Lower lobe of right lung (tissue), 2 donors: ENCODE measurements at places on chromosomes 6 and 20. TPM values are rescaled to one million over a fixed set of nuclear protein-coding genes. Genes with fewer than 3 reads are reported as not detected.
A peak's percentile ranks its signal among the peaks of the same experiment; 100 is the strongest.

ARFGEF3 gene
- 33.8 TPM for total RNA-seq

HLA-DPB1 gene
- total RNA-seq: 483 TPM

IL17F gene
- not detected for total RNA-seq

CLPSL1 gene
- total RNA-seq: not detected

PI16 gene
- total RNA-seq: 11.9 TPM

TNFRSF6B gene
- total RNA-seq: 5.3 TPM

GPX5 gene
- total RNA-seq: not detected

PCK1 gene
- total RNA-seq: not detected

ESR1 gene
- total RNA-seq: 3.7 TPM

PRL gene
- not detected for total RNA-seq

COL20A1 gene
- not detected for total RNA-seq

PAK5 gene
- total RNA-seq: 0.21 TPM

SPDEF gene
- 3.5 TPM for total RNA-seq

ZNF165 gene
- total RNA-seq: 2.2 TPM

DNA sequence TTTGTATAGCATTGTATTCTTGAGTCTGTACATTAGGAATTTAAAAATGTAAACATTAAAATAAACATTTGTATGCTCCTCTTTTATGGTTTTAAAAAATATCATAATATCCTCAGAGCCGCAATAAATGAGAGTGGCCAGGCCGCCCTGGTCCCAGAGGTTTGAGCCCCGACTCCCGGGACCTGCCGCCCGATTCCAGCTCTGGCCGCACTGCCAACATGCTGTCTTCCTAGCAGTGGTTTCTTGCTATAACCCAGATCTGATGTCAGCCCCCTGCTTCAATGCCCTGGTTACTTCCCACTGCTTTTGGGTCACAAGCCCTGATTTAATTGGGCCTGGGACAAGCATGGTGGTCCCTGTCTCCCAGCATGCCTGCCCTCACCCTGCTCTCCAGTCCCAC lies 5.4 kb upstream of the ARID1B start:
- H3K4me1 ChIP-seq: peaks cover 24% of the 10 kb centered on the region
- no peak overlapping the region for H3K27ac ChIP-seq
- H3K27me3 ChIP-seq: no peaks in the 10 kb centered on the region
- DNase-seq: no peak

GRCh38 chr20:33567949-33568348 lies 78.1 kb downstream of the CBFA2T2 start:
- peaks cover 19% of the 10 kb centered on the region for H3K4me1 ChIP-seq
- no peak overlapping the region for H3K27ac ChIP-seq

- no peak overlapping the region for H3K27ac ChIP-seq
- H3K4me1 ChIP-seq: no peaks in the 10 kb centered on the region
- H3K27me3 ChIP-seq: no peaks in the 10 kb centered on the region
Measured at GRCh38 chr6:131383421-131384411, 189.3 kb upstream of the ARG1 start.

GRCh38 chr6:42227173-42227850 lies 9.7 kb upstream of the MRPS10 start:
- H3K27me3 ChIP-seq: no peaks in the 10 kb centered on the region
- peaks cover 32% of the 10 kb centered on the region for H3K36me3 ChIP-seq
- peaks cover 9% of the 10 kb centered on the region for H3K4me1 ChIP-seq
- DNase-seq: no peak

DNA sequence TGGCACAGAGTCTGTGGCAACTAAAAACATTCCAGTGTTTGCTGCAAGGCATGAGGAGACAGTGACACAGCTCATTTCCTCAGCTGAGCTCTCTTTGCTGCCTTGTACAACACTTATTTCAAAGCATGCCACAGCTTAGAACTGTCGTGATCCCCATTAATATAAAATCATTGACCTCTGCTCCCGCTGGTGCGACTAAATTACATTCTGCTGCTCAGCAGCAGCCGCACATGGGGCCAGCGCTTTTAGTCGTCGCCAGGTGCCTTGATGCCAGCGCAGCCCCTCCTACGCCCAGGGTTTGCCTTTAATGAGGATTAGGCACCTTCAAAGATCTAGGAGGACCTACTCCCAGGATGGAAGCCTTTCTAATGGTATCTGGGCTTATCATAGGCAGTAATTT lies 717.9 kb upstream of the POU3F2 start:
- no peaks in the 10 kb centered on the region for H3K27me3 ChIP-seq
- no peaks in the 10 kb centered on the region for H3K36me3 ChIP-seq
- no peaks in the 10 kb centered on the region for H3K4me1 ChIP-seq
- DNase-seq: no peak

GRCh38 chr6:44576132-44576631 lies 188.7 kb downstream of the CDC5L start:
- H3K36me3 ChIP-seq: no peaks in the 10 kb centered on the region
- no peaks in the 10 kb centered on the region for H3K27me3 ChIP-seq
- DNase-seq: no peak

DNA sequence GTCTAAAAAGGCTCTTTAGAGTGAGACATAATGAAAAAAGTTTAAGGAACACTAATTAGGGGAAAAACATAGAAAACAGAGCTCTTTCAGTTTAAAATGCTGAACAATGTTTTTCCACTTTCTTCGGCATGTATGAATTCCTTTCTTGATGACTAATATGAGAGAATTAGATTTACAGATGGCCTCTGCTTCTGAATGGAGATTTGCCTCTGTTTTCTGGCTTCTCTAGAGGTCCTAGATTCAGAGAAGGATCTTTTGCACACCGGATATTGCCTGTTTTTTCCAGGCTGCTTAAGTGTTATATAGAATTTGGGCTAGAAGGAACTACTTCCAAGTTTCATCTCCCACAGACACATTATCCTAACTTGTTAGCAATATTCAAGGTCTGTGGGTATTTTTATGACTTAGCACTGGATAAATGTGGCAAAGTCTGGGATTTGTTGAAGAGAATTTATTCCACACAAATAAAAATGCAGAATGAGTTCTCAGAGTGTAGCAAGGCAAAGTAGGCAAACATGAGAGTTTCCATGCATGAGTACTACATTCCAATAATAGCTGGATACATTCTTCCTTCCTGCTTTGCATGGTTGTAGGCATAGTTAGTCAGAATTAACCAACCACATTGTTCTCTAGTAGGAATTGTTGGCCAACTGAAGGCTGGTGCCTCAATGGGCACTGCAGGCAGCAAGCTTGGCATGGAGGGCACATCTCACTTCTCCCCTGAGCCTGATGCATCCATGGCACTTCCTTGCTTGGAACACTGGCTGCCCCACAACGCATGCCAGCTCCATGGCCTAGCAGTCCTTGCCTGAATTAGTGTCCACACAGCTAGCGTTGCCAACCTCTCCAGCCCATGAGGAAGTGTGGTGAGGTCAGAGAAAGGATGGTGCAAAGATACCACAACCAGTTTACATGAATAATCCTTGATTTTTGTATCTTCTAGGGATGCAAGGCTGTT lies 224.2 kb downstream of the CLIC5 start:
- H3K36me3 ChIP-seq: no peaks in the 10 kb centered on the region
- H3K4me1 ChIP-seq: no peaks in the 10 kb centered on the region
- no peak overlapping the region for H3K4me3 ChIP-seq

GRCh38 chr20:53422039-53422438 lies 171.6 kb downstream of the ZNF217 start:
- H3K4me1 ChIP-seq: no peaks in the 10 kb centered on the region
- no peaks in the 10 kb centered on the region for H3K36me3 ChIP-seq

- no peak overlapping the region for H3K27ac ChIP-seq
- H3K4me3 ChIP-seq: no peak overlapping the region
- no peaks in the 10 kb centered on the region for H3K4me1 ChIP-seq
Measured at GRCh38 chr6:40425192-40425919, 161.8 kb downstream of the LRFN2 start.

GRCh38 chr20:56630506-56631317 lies 1.6 kb downstream of the TFAP2C start:
- H3K27ac ChIP-seq: peak overlapping the region; percentile 79
- H3K36me3 ChIP-seq: no peaks in the 10 kb centered on the region
- peak overlapping the region; percentile 64 for H3K4me3 ChIP-seq
- DNase-seq: no peak
- H3K27me3 ChIP-seq: peaks cover 88% of the 10 kb centered on the region

- peaks cover 20% of the 10 kb centered on the region for H3K27me3 ChIP-seq
- no peaks in the 10 kb centered on the region for H3K4me1 ChIP-seq
- H3K4me3 ChIP-seq: no peak overlapping the region
- DNase-seq: peak; percentile 4
- H3K27ac ChIP-seq: no peak overlapping the region
Measured at GRCh38 chr20:64188091-64188490, 23.8 kb downstream of the MYT1 start.

GRCh38 chr20:57657535-57658446 lies 37.6 kb upstream of the ZBP1 start:
- H3K27me3 ChIP-seq: no peaks in the 10 kb centered on the region
- peak; percentile 65 for DNase-seq
- H3K27ac ChIP-seq: no peak overlapping the region

DNA sequence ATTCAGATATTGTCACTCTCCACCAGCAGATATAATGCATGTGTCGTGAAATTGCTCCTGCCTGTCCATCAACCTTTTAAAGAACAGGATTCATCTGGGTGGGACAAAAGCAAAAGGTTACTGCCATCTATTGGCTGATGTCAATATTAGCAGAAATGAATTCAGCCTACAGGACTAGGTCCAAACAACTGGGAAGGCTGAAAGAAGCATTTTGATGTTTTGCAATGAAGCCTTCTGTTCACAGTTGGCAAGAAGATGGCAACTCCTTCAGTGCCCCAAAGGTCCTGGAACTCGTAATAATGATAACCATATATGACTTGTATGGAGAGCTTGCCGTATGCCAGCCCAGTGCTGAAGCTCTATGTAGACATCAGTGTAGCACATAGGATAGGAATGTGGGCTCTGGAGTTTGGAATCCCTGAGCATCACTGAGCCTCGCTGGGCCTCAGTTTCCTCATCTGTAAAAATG lies 7.5 kb downstream of the BCAS1 start:
- H3K4me3 ChIP-seq: no peak overlapping the region
- H3K27ac ChIP-seq: no peak overlapping the region
- H3K4me1 ChIP-seq: no peaks in the 10 kb centered on the region
- no peak for DNase-seq
- no peaks in the 10 kb centered on the region for H3K27me3 ChIP-seq

DNA sequence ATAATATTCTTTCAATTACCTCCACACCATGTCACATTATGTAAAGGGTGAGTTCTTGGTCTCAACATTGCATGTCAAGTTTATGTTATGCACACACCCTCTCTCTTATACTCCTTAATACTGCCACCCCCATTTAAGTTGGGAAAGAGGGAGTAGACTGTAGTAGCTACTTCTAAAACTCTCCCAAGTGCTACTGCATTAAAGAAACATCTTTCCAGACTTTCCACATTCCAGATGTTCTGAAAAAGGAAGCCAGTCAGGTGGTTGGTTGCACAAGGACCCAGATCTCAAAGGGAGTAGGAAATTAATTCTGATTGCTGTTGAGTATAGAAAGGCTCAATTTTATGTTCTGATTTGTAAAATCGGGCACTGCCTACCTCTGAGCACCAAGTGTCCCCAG lies 419.5 kb downstream of the CD83 start:
- H3K4me1 ChIP-seq: no peaks in the 10 kb centered on the region
- no peak overlapping the region for H3K27ac ChIP-seq
- H3K4me3 ChIP-seq: no peak overlapping the region
- DNase-seq: no peak
- H3K27me3 ChIP-seq: no peaks in the 10 kb centered on the region

- H3K27me3 ChIP-seq: peaks cover 43% of the 10 kb centered on the region
- no peaks in the 10 kb centered on the region for H3K4me1 ChIP-seq
- no peak for DNase-seq
- H3K36me3 ChIP-seq: no peaks in the 10 kb centered on the region
Measured at GRCh38 chr20:63239431-63239830, 3.7 kb downstream of the BIRC7 start.

- no peak for DNase-seq
- H3K27me3 ChIP-seq: no peaks in the 10 kb centered on the region
- no peaks in the 10 kb centered on the region for H3K36me3 ChIP-seq
- H3K27ac ChIP-seq: no peak overlapping the region
- no peaks in the 10 kb centered on the region for H3K4me1 ChIP-seq
Measured at GRCh38 chr6:83258517-83258916, 65.4 kb downstream of the RWDD2A start.

- H3K27ac ChIP-seq: no peak overlapping the region
- peaks cover 8% of the 10 kb centered on the region for H3K27me3 ChIP-seq
- H3K36me3 ChIP-seq: no peaks in the 10 kb centered on the region
- no peak for DNase-seq
Measured at GRCh38 chr6:3458706-3459421, 2.0 kb upstream of the SLC22A23 start.

DNA sequence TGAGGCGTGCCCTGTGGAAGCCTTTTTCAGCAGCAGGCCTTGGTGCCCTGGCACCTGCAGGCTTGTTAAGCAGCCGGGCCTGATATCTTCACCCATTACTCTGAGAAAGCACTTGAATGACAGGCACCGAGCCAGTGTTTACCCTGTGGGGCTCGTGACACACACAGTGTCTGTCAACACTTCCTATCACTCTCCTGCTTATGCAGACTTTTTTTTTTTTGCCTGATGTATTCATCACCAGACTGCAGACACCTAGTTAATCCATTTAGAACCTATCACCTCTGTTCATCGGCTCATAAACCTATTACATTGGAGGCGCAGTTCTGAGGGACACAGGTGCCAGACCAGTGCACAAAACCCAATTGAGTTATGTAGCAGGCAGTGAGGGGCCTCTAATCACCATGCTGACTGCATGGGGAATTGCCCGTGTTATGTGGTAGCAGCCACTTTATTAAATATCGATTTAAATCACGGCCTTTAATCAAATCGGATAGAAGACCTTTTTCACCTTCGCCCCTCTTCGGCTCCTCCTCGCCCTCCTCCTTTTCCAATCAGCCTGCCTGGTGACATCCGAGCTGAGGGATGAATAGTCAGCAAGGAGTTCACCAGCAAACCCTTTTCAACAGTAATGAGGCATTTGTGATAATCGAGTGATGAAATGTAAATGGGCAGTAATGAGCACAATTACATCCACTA lies 962.9 kb upstream of the SLC35B3 start:
- no peaks in the 10 kb centered on the region for H3K4me1 ChIP-seq
- peaks cover 7% of the 10 kb centered on the region for H3K27me3 ChIP-seq
- H3K27ac ChIP-seq: no peak overlapping the region
- DNase-seq: peak; percentile 48
- no peak overlapping the region for H3K4me3 ChIP-seq
- no peaks in the 10 kb centered on the region for H3K36me3 ChIP-seq

DNA sequence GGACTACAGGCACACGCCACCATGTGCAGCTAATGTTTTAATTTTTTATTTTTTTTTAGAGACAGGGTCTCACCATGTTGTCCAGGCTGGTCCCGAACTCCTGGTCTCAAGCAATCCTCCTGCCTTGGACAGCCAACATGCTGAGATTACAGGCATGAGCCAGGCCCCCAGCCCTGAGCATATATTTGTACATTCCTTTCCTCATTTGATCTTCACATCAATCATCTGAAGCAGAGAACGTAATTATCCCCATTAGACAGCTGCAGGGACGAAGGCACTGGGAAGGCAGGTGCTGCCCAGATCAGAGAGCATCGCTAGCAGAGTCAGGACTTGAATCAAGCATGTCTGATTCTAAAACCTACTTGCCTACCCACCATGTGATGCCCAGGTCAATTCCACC lies 41.0 kb upstream of the SIRPA start:
- H3K36me3 ChIP-seq: no peaks in the 10 kb centered on the region
- no peak for DNase-seq
- no peaks in the 10 kb centered on the region for H3K4me1 ChIP-seq
- H3K4me3 ChIP-seq: no peak overlapping the region
- no peak overlapping the region for H3K27ac ChIP-seq
